IPS-NIHi11 (cell line): ENCODE measurements at places on chromosomes 6 and 20.
A peak's percentile ranks its signal among the peaks of the same experiment; 100 is the strongest.

- no peak for DNase-seq
These were observed 471.8 kb upstream of the AGPAT4 start for GRCh38 chr6:161745594-161746141.

DNA sequence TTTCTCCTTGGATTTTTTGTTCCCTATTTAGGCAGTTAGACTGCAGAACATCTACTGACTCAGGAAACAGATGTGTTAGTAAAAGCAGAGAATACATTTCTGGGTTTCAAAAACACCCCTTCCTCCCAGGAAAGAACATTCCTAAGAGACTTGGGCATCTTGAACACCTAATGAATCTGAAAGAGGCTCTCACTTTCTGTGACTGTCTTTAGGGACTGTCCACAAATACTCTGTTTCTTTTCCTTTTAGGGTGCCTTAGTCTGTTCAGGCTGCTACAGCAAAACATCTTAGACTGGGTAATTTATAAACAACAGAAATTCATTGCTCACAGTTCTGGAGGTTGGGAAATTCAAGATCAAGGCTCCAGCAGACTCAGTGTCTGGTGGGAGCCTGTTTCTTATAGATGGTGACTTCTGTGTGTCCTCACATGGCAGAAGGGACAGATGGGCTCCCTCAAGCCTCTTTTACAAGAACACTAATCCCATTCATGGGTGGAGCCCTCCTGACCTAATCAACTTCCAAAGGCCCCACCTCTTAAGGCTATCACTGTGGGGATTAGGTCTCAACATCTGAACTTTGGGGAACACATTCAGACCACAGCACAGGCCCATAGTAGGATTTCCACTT, 19.4 kb upstream of the CCN5 start:
- no peak for DNase-seq

- no peak for DNase-seq
These were observed 178.1 kb upstream of the MOCS1 start for GRCh38 chr6:40112350-40112749.

- peak; percentile 43 for DNase-seq
These were observed 10.7 kb upstream of the ULBP3 start for GRCh38 chr6:150079604-150080003.

DNA sequence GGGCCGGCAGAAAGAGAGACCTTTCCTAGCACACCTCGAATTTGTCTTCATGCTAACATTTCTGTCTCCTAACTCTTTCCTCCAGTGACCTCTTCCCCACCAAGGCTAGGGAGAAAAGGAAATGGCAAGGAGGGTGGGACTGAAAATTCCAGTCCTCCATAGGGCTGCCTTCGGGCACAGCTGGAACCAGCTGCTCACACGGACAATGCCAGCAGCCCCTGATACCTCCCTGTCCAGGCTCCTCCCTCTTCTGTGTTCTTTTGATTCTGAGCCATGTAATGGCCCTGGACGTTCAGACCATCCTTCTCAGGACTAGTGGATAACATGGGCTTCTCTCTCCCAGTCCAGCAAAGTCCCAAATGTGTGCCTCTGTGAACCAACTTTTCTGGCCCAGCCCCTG, 29.1 kb upstream of the PHACTR3 start:
- DNase-seq: no peak

- no peak for DNase-seq
These were observed 90.9 kb downstream of the BMP7 start for GRCh38 chr20:57175397-57176010.
